ENCODE measurements at places on chromosomes 4 and X.

DNA sequence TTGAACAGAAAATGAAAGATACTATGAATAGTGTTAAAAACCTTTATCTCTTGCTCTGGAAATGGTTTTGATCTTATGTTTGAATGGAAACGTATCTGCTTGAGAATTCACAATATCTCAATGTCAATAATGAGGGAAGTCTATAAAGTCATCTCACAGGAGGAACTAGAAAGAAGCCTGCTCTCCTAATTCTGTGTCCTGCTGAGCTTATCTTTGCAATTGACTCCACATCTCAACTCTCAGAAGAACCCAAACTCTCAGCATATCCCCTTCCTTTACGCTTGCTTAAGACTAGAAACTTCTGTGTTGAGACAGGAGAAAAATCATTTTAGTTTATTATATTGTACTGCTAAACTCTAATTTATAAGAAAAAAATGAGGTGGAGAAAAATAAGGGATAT lies 8.3 kb upstream of the PF4V1 start:
- DNase-seq: no peak

- no peak for DNase-seq
These were observed 120.7 kb upstream of the PPARGC1A start for GRCh38 chr4:24010573-24010972.

DNA sequence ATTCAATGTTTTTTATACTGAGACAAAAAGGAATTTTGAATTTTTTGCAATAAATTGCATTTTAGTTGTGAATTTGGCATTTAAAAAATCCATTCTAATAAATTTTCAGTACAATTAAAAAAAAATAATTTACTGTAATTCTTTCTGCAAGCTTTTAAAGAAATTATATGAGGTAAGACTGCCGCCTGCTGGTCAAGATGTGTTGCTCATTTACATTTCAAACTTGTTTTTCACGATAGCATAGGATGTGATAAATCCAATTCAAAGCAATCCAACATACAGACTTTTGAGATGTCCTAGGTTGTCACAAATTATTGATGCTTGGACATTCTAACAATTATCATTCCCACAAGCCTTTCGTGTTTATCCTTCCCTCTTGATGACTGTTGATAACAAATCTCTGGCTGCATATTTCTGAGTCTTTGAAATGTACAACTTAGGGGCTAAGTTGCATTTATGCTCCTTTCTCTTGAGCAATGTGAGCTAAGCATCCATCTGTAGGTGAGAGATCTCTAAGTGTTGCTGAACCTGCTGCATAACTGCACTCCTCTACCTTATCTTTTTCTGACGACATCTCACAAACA lies 21.7 kb upstream of the MFAP3L start:
- peak; percentile 31 for DNase-seq

- DNase-seq: no peak
These were observed 287.0 kb downstream of the ARHGAP24 start for GRCh38 chr4:85761803-85762528.

GRCh38 chr4:137572163-137572562 lies 39.9 kb upstream of the PCDH18 start:
- DNase-seq: no peak

GRCh38 chr4:41655177-41655576 lies 93.3 kb downstream of the PHOX2B start:
- no peak for DNase-seq

DNA sequence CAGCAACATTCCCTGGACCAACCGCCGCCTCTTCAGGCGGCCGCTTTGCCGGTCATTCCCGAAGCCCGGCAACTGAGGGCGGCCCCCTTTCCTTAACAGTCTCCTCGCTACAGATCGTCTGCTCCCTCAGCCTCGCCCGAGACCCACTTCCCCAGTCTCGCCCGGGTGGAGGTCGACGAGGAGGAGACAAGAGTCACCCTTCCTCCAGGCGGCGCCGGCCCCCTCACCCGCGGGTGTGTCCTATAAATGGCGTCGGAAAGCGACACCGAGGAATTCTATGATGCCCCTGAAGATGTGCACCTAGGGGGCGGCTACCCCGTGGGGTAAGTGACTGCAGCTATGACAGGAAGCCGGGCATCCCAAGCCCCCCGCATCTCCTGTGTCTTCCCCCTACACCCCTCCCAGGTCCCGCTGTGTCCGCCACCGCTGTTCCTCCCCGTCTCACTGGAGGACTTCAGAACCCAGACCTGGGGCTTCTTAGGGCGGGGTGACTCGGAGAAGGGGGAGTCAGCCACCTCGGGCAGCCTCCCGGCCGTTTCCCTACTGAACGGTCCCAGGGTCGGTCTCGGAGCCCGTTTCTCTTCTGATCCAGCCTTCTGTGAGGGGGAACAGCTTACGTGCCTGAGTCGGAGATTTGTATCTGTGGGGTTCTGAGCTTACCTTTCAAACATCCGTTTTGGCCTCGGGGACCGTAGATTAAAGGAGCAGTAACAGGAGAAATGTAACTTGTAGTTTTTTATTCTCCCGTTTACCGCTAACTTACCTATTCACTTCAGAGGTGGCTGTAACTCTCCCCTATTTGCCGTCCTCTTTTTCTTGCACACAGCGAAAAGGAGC lies 570 bp downstream of the WDR44 start:
- no peak for DNase-seq

DNA sequence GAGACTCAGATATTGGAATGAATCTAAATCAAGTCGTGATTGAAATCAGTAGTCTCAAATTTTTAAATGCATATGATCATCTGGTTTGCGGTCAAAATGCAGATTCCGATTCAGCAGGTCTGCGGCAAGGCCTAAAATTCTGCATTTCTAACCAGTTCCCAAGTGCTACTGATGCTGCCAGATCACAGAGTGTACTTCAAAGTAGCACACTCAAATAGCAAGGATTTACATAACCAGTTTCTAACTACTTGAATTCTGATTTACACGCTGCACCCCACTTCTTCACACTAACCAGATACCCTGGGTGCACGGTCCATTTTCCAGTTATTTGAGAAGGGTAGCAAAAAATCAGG lies 752 bp downstream of the MBTPS2 start:
- DNase-seq: no peak

- DNase-seq: no peak
These were observed 27.5 kb downstream of the POU3F4 start for GRCh38 chrX:83535417-83536196.

- DNase-seq: no peak
These were observed 52.4 kb upstream of the GUCY1A1 start for GRCh38 chr4:155614111-155614762.

DNA sequence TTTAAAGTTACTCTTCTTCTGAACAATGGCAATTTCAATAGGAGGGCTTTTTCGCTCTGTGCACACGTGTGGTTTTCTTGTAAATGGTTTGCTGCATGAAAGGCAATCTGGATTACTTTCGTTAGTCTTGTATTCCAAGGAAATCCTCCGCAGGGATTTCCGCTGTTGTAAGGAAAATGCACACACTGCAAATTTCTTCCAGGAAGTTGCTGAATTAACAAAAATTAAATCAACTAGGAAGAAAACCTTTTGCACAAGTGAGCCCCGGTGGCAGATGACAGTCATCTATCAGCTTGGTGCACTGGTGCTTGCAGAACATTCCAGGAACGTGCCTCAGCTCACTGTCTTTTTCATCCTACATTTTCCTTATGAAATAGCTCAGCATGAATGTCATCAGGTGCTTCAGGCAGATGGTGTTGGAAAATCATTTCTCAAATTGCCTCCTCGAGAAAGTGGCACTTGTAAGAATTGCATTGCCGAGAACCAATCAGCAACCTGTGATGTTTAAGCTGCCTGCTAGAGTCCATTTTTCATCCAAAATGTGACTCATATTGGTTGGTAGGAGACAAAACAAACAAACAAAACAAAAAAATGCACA lies 272.4 kb upstream of the VCX start:
- DNase-seq: no peak

DNA sequence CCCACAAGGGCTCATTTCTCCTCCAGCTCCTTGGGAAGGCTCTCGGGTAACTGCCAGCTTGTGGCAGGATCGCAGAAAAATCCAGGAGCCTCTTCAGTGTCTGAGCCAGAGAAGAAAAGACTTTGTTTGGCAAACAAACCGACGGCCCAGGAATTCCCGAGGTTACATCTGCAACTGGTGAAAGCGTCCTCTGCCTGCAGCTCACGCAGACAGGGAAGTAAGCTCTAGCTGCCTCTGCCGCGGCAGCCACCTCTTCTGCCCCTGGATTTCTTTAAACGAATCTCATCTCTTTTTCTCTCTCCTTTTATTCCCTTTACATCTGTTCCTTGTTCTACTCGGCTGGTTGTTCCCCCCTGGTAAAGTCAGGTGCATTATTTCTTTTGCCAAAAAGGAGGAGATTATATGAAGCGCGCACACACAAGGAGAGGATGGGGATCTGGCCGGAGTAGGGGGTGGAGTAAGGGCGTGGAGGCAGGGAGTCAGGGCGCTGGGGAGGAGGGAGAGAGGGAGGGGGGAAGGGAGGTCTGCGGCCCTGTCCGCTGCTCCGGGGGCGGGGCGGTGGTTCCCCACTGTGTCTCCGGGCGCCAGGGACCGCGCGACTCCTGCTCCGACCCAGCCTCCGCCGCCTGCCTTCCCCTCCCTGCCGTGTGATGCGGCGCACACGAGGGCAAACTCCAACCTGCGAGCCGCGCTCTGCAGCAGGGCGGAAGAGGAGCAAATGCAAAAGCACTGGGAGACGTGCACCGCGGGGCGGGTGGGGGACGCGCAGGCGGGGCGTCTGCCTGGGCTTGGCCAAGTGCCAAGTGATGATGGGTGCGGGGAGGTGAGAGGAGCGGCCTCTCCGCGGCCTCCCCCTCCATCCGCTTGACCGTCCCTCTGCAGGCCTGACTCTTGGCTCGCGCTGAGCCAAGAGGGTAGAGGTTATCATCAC lies at the start of gene DCHS2:
TSS of gene DCHS2 (minus strand) at position 459 of the 931 bp plus-strand sequence. CDS start at position 15, 444 bp downstream.
- no peak for DNase-seq

DNA sequence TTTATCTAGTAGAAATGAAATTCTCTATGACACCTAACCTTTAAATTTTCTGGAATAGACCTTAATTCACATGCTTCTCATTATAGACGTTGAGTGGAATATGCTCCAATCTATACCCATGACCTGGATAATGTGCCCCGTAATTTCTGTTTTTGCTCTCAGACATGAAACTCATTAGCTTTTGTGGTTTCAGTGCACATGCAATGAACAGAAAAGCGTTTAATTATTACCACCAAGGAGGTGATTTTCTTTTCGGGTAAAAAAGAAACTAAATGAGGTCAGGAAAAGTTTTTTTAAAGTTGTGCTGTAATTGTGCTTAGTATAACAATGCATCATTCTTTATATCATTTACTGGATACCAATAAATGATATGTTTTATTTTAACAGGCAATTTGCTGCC lies 1703.9 kb upstream of the TENM3 start:
- DNase-seq: no peak

DNA sequence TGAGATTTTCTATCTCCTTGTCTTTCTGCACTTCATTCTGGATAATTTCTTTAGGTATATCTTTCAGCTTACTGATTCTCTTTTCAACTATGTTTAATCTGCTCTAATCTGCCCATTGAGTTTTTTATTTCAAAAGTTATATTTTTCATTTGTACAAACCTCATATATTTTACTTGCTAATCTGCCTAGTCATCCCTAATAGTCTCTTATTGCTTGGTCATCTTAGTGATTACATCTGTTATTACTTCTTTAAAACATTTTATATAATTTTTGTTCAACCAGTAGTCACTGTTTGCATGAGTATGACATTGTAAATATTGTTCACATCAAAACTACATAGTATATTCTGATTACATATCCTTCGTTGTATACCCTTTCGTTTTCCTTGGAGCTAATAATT lies 32.4 kb downstream of the KANTR start:
- DNase-seq: no peak

DNA sequence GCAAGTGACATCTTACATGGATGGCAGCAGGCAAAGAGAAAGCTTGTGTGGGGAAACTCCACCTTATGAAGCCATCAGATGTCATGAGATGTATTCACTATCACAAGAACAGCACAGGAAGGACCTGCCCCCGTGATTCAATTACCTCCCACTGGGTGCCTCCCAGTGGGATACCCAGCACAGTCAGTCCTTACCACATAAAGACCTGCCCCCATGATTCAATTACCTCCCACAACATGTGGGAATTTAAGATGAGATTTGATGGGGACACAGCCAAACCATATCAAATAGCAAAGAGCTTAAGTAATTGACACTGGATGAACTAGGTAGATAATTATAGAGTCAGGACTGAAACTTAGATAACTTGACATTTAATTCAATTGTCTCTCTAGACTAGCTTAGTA lies 85.6 kb downstream of the SLIT2 start:
- DNase-seq: no peak

DNA sequence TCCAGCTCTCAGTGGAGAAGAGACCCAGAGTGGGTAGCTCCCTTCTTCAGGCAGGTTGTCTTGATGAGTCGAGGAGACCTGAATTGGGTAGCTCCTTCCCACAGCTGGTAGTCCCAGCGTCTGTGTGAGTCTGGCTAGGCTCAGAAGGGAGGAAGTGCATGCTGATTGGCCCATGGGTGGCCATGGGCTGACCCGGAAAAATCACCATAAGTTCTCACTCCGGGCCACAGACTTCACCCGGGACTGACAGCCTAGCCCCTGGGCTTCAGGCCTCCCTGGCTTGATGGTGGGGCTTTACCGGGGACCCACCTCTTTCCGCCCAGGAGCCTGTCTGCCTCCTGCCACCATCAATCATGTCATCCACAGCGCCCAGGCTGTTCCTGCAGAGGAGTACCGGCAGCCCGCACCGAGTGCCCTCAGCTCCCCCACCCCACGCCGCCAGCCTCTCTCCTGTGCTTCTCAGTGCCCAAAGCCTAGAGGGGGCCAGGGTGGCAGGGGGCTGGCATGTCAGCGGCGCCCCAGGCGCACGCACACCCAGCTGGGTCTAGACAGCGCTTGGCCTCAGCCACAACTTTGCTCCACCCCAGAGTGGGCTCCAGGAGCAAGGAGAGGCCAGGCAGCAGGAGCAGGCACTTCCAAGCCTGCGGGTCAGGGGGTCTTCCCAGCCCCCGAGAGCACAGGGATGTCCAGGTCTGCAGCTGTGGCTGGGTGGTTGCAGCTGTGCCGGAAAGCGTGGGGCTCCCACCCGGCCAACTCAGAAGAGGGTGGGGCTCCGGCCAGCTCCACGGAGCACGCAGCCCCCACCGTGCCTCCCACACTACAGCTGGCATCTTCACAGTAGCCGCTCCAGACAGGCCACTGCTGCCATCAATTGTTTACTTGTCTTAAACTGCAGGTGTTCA lies 16.1 kb upstream of the SAT1 start:
- DNase-seq: no peak

DNA sequence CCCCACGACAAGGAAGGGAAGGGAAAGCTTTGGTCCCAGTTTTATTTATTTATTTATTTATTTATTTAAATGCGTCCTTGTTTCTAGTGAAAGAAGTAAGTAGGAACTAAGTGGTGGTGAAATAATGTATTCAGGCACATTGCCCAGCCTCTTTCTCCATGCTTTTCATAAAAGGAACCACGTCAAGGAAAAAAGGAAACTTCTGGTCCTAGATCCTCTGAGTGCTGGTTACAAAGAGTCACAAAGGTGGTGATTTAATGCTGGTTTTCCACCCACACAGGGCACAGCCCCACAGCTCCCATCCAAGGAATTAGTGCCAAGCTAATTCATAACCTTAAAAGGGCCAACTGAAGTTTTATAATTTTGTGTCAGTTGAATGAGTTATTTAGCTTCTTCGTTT lies 206.6 kb upstream of the GYPA start:
- DNase-seq: no peak

- DNase-seq: peak; percentile 10
These were observed 93.0 kb downstream of the IL13RA2 start for GRCh38 chrX:114924423-114924822.
